Skeletal muscle cell (primary cell): ENCODE measurements at places on chromosomes 12 and 14.

DNA sequence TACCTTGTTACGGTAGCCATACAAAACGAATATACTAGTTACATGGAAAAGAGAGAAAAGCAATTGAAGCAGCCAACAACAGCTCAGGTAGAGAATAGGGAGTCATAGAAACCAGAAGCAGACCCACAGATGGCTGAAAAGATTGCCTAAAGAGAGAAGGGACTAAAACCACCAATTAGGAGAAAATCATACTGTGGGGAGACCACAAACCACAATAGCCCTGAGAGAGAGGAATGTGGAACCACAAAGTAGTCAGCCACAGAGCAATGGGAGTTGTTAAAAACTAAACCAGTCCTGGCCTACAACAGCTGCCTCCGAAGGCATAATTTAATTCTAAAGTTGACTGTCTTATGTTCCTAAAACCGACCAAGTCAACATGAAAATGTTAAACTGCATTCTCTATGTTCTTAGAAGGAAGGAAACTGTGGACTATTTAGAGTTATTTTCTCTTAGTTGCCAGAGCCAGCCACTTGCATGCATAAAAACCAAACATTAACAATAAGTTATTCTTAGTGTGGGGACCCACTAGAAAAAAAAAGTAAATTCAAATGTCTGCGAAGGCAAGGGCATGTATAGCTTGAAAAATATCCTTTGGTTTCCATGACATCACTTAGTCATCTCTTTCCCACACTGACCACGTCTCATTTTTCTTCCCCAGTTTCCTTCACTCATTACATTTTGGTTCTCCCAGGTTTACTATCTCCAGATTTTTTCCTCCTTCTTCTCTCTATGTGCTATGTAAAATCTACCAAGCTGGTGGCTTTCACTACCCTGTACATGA is 398.1 kb downstream of the NOVA1 start:
- DNase-seq = peak; percentile 64

- DNase-seq = no peak
Observed at GRCh38 chr12:110379197-110379596, 24.3 kb downstream of the ANAPC7 start.

- DNase-seq = peak; percentile 100
Observed at GRCh38 chr12:110109037-110109836, 14.9 kb upstream of the IFT81 start.

- DNase-seq = no peak
Observed at GRCh38 chr14:104066719-104067295, 18.7 kb upstream of the ASPG start.

DNA sequence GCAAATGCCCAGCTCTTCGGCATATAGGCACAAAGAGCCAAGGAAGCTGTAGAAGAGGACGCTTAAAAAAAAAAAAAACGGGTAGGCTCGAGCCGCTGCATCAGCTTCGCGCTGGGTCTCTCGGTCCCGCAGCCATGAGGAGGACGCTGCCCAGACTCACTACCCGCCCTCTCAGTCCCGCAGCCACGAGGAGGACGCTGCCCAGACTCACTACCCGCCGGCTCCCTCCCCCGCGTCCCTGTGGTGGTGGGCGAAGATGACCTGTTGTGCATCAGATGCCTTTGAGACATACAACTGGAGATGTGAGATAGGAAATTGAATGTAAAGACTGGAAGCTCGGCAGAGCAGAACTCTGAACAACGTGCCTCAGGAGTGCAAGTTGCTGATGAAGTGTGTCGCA is 11.4 kb upstream of the SPSB2 start:
- no peak for DNase-seq

DNA sequence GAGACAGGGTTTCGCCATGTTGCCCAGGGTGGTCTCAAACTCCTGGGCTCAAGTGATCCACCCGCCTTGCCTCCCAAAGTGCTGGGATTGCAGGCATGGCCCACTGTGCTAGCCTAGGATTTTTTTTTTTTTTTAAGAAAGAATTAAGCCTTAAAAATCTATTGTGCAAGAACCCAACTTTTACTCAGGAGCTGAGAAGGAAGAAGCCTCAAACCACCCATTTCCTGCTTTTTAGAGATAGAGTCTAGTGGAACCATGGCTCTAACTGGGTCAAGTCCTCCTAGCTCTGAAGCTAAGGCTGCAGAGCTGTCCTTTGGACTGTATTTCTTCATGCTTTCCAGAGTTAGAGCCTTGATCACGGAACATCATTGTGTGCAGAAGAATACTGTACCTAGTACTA is 1.3 kb upstream of the TSFM start:
- no peak for DNase-seq

DNA sequence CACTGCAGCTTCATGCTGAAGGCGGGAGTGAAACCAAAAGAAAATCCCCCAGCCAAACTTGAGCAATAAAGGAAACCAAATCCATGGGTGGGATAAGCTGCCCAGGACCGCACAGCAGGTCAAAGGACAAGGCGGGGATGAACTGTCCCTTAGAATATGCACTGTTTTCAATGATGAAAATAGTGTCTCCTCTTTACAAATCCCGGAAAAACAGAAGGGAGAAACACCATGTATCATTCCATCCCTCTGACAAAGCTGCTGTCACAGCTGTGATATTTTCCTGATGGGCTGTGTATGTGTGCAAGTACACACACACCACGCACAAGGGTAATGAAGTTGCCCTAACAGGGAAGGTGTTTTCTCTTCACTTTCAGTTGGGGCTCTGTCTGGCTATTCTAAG is 70.3 kb downstream of the ACTN1 start:
- no peak for DNase-seq

DNA sequence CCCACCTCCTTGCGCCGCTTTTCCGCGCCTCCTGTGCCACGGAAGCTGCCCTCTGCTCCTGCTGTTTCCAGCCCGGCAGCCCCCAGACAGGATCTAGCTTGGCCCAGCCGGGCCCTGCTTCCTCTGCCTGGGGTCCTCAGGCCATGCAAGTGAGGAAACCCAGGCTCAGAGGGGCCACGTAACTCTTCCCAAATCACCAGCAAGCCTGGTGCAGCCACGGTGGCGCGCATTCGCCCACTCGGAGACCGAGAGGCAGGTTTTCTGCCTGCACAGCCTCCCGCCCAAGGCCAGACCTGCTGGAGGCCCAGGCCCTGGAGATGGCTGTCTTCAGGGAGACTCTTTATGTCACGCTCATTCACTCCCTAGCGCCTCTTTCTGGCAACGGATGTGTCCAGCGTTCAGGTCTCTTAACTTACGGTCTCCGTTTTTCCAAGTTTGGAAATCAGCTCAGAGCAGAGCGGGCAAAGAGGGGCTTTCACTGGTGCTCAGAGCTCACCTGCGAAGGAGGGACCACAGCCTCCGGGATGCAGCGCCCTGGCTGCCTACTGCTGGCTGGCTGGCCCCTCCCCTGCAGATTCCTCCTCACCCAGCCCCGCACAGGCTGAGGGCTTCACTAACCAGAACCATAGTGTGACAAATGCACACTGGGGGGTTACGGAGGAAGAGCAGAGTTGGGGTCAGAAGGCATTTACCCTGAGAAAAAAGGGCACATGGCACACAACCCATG is 20.6 kb upstream of the CEP170B start:
- no peak for DNase-seq

GRCh38 chr12:21172079-21172478 is 41.1 kb downstream of the SLCO1B1 start:
- DNase-seq = no peak

DNA sequence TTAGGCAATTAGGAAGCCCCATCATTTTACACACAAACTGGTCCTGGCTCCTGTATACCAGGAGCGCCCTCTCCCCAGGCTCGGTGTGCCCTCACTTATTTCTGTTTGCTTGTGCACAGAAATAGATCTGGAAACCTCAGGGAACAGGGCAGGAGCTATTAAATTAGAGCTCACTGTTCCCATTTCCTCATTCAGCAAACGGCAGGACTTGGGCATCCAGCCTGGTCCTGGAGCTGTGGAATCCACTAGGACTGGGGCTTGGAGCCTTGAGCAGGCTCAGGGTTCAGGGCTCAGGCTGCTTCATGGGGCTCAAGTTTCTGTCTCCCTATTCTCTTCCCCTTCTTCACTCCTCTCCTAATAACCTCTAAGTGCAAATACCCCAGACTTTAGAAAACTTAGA is 91.3 kb downstream of the VCPKMT start:
- DNase-seq = no peak

- DNase-seq = peak; percentile 87
Observed at GRCh38 chr12:42716491-42716891, 126.9 kb upstream of the PRICKLE1 start.

- DNase-seq = no peak
Observed at GRCh38 chr12:58761308-58761707, 159.0 kb downstream of the LRIG3 start.

DNA sequence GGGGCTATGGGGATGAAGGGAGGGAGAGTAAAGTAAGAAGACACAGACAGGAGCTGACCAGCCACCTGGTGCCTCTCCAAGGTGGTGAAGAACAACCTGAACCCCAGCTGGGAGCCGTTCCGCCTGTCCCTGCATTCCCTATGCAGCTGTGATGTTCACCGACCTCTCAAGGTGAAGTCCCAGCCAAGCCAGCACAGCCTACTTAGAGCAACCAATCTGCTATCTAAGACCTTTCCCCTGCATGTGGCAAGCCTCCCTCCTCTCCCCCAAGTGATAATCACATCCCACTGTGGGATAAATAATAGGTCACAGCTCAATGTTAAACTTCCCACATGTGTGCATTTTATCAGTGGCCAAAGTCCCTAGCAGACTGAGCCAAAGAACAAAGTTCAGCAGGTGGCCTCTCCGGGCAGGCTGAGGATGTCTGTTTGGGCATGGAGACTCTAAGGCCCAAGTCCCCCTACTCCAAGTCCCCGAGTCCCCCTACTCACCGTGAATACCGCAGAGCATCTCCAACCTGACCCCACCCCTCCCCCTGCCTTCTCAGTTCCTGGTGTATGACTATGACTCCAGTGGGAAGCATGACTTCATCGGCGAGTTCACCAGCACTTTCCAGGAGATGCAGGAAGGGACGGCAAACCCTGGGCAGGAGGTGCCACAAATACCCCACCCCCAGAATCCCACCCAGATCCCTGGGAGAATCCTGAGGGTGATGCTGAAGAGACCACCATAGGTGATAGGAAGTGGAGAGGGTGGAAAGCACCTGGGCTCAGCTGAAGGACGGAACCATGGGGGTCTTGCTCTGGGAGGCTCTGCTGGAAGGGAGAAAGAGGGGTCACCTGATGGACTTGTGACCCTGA is 3.5 kb downstream of the CPNE6 start:
- no peak for DNase-seq

DNA sequence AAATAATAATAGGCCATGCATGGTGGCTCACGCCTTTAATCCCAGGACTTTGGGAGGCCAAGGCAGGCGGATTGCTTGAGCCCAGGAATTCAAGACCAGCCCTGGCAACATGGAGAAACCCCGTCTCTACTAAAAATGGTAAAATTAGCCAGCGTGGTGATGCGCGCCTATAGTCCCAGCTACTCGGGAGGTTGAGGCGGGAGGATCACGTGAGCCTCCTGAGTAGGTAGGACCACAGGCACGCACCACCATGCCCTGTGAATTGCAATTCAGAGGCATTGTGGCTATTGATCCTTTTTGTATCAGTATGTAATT is 2.3 kb downstream of the ARHGDIB start:
- no peak for DNase-seq

- no peak for DNase-seq
Observed at GRCh38 chr12:130155416-130156073, 6.7 kb upstream of the FZD10 start.

DNA sequence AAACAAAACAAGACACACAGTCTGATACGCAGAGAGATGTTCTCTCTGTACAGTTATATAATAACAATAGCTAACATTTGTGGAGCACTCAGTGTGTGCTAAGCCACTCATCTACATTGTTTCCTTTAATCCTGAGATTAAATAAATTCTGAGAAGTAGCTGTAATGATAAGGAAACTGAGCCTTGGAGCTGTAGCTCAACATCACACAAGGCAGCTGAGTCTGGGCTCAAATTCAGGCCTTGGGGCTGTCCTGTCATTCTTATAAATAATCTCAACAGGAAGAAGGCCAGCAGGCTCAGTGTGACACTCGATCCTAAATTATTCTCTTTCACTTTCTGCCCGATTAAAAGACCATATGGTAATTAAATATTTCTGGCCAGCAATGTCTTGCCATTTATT is 24.5 kb downstream of the CDKN1B start:
- DNase-seq = no peak

DNA sequence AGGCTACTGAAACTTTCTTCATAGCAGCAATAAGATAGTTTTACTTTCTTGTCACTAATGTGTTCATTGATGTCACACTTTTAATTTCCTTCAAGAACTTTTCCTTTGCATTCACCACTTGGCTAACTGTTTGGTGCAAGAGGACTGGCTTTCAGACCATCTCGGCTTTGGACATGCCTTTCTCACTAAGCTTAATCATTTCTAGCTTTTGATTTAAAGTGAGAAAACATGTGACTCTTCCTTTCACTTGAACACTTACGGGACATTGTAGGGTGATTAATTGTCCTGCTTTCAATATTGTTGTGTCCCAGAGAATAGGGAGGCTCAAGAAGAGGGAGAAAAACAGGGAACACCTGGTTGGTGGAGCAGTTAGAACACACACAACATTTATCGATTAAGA is 41.9 kb downstream of the IFNG start:
- DNase-seq = no peak

DNA sequence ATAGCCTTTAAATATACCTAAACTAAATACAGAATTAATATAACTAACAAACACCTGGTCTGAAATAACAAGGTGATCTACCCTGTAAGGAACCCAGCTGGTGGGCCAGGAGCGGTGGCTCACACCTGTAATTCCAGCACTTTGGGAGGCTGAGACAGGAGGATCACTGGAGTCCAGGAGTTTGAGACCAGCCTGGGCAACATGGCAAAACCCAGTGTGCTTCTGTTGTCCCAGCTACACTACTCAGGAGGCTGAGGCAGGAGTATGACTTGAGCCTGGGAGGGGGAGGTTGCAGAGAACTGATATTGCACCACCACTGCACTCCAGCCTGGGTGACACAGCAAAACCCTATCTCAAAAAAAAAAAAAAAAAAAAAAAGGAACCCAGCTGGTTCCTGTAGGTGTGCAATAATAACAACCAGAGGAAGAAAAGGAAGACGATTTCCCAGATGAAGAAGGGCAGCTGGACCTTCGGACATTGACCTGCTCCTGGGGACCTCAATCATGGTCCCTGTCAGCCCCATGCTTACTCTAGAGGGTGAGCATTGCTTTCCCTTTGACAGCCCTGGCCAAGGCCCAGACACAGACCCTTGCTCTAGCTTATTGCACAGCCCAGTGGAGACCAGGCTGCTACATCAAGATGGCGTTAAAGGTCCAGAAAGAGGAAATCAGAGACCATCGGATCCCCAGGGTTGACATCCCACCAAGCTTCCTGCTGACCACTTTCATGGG is 5.4 kb downstream of the FOS start:
- no peak for DNase-seq

- DNase-seq = no peak
Observed at GRCh38 chr14:42872786-42873185, 1266.1 kb downstream of the LRFN5 start.

- DNase-seq = no peak
Observed at GRCh38 chr12:57619434-57620244, 8.4 kb downstream of the ARHGEF25 start.

DNA sequence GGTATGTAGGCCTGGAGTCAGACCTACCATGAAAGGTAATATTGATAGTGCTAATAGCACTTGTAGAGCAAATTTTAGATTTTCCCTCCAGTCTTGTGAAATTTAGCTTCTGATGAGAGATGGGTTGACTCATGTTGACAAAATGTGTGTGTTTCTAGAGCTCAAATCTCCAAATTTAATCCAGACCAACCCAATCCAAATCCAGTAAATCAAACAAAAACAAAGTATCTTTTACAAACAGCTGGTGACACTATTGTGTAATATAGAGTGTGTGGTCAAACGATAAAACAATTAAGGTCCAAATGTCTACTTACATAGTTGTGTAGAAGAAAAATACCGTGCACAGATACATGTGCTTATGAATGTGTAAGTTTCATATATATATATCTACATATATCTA is 63.4 kb upstream of the KITLG start:
- no peak for DNase-seq

- no peak for DNase-seq
Observed at GRCh38 chr14:100192250-100192671, 32.8 kb upstream of the DEGS2 start.
